Astrocyte of the cerebellum (primary cell): ENCODE measurements at places on chromosomes 6 and 20.

DNA sequence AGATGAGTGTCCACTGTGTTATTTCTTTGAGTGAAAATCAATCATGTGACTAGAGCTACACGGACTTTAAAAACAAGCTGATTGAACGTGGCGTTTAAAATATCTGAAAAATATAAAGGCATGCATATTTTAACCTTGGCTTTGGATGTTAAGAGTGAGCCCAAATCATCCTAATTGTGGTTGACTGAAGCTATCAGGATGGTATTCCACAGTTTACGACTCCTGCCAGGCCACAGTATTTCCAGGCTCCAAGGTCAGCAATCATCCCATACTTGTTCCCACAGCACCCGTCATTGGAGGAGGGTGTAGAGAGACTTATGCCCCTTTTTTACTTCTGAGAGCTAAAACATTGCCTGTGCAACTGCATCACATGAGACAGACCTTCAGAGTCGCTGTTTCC lies 43.2 kb upstream of the TMX4 start:
- no peak for DNase-seq

DNA sequence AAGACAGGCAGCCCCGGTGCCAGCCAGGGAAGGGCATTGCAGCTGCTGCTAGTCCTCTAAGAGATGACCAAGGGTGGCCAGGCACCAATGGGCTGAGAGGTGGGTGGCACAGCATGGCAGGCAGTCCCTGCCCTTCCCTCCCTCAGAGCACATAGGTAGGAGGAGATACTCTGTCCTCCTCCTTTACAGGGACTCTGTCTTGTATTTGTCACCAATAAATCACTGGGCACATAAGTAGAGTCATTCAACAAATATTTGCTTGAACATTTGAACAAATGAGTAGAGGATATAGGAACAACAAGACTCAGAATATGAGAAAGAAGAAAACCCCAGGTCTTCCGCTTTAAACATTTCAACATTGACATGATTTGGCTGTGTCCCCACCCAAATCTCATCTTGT lies 69.4 kb upstream of the CLDN20 start:
- no peak for DNase-seq

DNA sequence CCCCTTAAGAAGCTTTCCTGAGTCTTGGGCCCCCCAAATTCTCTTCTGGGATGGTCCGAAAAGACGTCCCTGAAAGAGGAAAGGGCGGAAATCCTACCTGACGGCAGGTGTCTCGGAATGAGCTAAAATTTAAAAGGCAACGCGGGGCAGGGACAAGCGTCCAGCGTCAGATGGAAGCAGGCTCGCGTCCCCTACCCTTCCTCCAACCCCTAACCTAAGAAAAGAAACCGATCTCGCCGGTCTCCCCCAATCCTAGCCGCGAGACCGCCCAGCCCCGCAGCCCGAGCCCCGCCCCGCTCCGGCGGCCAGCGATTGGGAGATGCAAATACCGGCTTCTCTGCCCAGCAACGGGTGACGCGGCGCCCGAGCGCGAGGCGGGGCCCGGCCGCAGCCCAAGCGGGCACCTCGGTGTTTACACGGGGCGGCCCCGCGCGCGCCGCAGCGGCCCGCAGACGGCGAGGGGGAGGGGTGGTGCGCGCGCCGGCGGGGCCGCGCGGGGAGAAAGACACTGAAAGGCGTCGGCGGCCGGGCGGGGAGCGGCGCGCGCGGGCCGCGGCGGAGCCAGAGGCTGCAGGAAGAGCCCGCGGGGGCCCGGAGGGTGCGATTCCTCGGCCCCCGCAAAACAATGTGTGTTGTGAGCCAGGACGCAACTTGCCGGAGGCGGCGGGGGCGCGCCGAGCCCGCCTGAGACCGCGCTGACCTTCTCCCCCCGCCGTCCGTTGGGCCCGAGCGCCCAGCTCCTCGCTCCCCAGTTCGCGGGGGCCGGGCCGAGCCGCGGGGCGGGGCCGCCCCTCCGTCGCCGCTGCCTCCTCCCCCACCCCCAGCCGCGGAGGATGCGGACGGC lies at the start of gene SOX12:
Gene SOX12, plus strand, starts transcription at position 508 of the 844 bp plus-strand sequence. CDS start 373 bp downstream, outside the sequence.
- DNase-seq = peak; percentile 63

DNA sequence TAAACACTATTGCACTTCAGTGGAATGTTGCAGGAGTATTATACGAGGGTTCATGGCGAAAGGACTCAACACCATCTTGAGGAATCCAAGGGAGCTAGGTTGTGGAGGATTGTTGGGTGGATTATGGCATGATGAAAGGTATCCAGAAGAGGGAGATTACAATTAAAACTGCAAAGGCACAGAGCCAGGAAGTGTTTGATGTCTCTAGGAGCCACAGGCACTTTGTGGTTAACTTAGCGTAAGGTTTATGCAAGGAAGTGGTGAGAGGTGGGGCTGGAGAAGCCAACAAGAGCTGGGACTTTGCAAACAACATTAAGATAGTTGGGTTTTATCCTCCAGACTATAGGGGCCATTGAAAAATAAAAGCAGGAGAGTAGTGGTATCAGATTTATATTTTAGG lies 86.6 kb upstream of the TPD52L1 start:
- peak; percentile 87 for DNase-seq

DNA sequence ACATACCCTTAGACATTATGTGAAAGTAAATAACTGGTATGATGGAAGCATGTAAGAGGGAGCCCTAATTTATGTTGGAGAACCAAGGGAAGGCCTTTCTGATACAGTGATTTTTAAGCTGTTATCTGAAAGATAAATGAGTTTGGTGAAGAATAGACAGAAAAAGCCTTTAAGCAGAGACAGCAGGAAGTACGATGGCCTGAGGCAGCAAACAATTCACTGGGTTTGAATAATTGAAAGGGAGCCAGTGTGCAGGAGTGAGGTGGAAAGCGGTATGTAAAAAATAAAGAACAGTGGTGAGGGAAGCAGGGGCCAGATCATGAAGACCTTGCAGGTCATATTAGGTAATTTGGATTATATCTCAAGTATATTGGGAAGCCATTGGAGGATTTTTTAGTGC lies 4.1 kb upstream of the RAB23 start:
- DNase-seq = no peak

- peak; percentile 8 for DNase-seq
Observed at GRCh38 chr6:74357321-74357720, 661.3 kb downstream of the CD109 start.

DNA sequence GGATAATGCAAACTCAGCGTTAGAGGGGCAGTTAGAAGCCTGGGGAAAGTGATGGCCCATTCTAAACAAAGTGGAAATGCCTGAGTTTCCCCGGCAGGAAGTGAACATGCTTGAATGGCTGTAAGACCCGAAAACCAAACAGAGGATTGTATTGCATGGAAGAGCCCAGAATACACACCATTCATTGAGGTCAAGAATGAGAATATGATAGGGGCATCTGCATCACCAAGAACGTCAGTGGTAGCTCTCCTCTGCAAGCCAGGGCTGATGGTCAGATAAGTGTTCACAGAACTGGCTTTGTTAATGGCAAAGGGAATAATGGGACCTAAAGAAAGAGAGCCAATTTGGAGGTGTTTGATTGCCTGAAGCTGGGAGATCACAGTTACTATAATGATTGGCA lies 663.4 kb downstream of the KHDRBS2 start:
- no peak for DNase-seq

GRCh38 chr6:36139431-36139830 lies 9.1 kb downstream of the MAPK13 start:
- no peak for DNase-seq

GRCh38 chr6:41288030-41288753 lies 1.7 kb upstream of the TREM1 start:
- no peak for DNase-seq

DNA sequence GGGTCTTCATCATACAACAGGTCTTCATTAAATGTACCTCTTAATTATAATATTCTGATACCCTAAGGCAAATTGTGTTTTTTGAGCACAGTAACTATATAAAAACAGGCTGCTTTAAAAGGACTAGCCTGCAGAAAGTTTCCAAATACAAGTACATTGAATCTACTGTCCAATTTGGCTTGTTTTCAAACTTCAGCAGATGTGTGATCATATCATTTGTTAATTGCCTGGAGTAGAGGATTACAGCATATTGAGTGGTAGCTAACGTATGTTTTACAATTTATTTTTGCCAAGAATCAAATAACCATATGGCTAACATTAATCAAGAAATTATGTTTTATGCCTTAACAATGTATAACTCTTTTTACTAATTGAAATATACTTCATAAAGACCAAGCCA lies 12.6 kb downstream of the TINAG start:
- DNase-seq = no peak

GRCh38 chr6:20349225-20349624 lies 52.5 kb upstream of the E2F3 start:
- no peak for DNase-seq

DNA sequence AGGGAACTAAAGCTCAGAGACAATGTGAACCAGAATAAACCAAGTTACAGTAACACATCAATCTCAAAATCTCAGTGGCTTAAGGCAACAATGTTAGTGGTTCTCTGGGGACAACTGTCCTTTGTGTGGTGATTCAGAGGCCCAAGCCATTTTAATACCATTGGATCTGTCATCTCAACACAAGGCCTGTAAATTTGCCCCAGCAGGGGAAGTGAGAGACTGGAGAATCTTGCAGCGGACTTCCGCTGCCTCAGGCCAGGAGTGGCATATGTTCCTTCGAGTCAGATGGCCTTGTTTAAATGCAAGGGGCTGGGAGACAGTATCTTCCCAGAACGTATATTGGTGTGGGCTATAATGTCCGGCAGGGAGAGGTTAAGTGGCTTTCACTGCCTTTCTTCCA lies 126.0 kb downstream of the CD83 start:
- DNase-seq = no peak

DNA sequence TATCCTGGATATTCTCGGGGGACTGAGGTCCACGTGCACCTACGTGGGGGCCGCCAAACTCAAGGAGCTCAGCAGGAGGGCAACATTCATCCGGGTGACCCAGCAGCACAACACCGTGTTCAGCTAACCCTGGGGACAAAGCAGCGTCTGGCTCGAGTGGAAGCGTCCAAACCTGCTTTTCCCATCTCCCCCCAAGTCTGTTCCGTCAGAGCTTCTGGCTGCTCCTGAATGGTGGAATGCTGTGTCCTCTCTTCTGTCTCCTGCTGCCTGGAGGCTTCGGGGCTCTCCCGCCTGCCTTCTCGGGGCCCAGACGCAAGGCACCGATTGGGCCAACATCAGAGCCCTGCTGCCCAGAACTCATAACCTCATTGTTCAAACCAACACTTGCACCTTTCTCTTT lies 56.7 kb downstream of the GMPR start:
- no peak for DNase-seq

- no peak for DNase-seq
Observed at GRCh38 chr20:52922436-52922835, 49.7 kb upstream of the TSHZ2 start.

GRCh38 chr20:57243480-57244220 lies 22.8 kb downstream of the BMP7 start:
- DNase-seq = no peak

DNA sequence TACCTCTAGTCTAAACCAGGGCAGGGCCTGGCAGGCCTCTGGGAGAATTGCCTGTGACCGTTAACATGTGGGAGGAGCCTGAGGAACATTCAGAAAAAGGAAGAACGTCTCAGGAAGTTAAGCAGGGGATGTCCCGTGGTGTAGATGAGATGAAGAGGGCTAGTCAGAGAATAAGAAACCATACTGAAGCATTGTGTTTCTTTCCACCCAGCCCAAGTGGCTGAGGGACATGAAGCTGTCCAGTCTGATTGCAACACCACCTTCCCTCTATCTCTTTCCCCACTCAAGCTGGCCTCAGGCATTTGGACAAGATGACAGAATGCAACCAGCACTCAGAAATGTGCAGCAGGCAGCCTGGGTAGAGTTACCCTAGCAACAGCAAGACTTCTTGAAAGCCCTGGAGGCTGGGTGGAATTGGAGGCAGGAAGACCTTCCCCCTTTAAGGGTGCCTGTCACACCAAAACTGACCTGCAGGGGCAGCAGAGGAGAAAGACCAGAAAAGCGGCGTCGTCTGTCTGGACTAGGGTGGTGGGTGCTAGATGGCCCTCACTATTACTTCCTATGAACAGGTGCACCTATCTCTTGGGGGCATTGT lies 186.1 kb downstream of the UNC5CL start:
- DNase-seq = no peak

DNA sequence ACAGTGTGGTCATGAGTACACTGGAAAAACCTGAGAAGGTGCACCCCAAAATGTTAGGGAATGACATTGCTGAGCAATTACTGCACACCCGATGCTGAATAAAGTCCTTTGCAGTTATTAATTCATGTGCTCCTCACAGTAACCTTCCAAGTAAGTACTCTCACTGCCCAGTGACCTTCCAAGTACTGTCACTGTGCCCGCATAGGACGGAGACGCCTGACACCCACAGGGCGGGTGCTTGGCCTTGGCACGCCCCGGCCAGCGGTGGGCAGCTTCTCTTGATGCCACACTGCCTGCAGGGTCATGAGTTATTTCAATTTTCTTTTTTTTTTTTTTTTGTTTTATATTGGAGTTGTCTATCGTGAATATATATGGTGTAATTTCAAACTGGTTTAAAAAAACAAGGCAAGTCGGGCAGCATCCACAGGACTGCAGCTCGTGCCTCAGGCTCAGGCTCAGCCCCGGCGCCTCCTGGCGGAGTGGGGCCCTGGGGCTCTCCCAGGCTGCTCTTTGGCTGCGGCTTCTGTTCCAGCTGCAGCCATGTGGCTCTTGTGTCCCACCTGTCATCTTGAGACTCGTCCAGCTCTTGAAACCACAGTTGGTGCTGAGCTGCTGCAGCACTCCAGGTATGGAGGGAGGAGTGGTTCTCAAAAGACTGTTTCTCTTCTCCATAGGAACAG lies 27.0 kb downstream of the PNLDC1 start:
- no peak for DNase-seq

- no peak for DNase-seq
Observed at GRCh38 chr6:135527116-135527959, 29.8 kb upstream of the AHI1 start.

GRCh38 chr6:24662236-24662635 lies 4.5 kb downstream of the TDP2 start:
- no peak for DNase-seq

DNA sequence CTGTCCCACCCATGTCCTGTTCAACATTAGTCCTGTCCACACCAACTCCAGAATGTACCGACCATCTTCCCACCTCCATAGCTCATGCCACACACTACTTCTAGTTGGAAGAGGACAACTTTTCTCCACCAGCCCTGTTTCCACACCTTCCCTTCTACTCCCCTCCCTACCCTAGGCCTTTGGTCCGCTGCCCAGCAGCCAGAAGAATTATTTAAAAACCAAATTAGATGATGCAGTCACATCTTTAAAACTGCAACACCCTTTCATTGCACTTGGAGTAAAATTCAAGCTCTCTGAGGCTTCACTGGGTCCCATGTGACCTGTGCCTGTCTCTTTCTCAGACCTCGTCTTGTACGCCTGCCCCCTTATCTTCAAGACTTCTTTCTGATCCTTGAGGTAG lies 53.8 kb downstream of the BANF2 start:
- no peak for DNase-seq

DNA sequence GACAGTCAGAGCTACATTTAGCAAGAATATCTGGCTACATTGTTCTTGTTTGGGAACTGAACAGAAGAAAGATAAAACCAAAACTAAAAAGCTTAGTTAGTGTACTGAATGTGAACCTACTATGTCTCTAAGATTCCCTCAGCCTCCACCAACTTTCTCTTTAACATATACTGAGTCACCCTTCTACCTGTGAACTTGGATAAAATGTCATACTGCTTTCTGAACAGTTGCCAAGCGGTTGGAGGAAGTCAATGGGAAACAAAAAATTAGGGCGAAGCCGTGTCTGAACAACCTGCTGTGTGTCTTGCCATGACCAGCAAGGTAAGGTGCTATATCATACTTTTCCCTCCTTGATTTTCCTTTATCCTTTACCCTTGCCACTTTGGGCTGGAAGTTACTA lies 243.5 kb downstream of the BTBD9 start:
- no peak for DNase-seq
